ENCODE measurements at places on chromosomes 3 and 15. TPM values are rescaled to one million over a fixed set of nuclear protein-coding genes. Genes with fewer than 3 reads are reported as not detected.

Gene IL5RA
- polyA plus RNA-seq = not detected

- no peak for DNase-seq
Observed at GRCh38 chr15:52540374-52541012, 11.8 kb upstream of the MYO5A start.

Gene RBPMS2
- polyA plus RNA-seq = 55.8 TPM

DNA sequence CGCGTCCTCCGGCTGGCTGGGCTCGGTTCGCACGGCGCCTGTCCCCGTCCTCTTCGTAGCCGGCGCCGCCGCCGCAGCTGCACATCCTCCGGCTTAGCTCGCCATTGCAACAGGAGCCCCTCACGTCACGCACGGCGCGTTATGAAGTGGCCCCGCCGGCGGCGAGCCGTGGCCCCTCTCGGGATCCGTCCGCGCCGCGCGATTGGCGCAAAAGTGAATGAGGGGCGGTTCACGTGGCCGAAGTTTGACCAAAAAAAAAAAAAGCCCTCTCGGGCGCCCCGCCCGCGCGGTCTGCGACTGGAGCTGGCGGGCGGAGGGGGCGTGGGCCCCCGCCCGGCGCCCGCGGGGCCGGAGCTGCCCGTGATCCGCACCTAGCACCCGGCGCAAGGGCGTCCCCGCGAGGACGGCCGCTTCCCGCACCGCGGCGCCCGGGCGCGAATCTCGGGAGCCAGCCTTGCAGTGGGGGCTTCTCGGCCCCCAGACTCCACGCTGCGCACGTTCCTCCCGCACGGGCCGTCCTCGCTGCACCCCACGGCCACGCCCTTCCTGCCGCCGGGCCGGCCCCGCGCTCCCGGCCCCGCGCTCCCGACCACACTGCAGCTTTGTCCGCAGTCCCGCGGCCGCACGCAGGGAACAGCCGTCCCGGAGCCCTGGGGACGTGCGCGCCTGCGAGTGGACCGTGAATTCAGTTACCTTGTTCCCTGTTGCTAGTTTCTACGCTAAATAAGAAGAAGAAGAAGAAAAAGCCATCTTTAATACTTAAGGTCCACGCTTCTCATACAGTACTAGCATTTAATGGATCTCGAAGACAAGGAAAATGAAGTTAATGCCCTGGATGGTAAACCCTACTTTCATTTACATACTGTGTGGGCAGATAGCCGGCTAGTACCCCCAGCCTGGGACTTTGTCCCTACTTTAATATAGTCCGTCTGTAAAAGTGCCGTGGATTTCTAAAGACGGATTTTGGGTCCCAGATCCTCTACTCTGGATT is at the start of gene CHSY1:
CHSY1 (minus strand) TSS at position 219 of the 991 bp plus-strand sequence. CDS start 592 bp downstream, outside the sequence.
- DNase-seq = peak; percentile 80

- DNase-seq = no peak
Observed at GRCh38 chr3:158728061-158728377, 4.2 kb downstream of the RARRES1 start.

Gene B3GNT5
- polyA plus RNA-seq = 1.7 TPM

DNA sequence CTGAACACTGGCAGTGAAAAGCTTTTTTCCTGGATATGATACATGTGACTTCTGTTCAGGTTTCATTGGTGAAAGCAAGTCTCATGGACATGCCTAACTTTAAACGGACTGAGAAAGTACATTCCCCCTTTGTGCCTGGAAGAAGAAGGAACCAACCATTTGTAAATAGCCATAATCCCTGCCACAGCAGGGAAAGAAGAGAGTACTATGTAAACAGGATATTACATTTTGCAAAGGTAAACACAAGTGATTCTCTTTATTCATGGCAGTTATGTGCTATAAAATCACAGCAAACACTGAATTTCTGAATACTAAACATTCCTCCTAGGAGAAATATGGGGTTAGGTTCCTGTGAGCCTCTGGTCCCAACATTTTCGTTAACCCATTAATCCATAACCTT is 46.8 kb downstream of the PRICKLE2 start:
- DNase-seq = no peak

Gene UROC1
- polyA plus RNA-seq = 0.09 TPM

DNA sequence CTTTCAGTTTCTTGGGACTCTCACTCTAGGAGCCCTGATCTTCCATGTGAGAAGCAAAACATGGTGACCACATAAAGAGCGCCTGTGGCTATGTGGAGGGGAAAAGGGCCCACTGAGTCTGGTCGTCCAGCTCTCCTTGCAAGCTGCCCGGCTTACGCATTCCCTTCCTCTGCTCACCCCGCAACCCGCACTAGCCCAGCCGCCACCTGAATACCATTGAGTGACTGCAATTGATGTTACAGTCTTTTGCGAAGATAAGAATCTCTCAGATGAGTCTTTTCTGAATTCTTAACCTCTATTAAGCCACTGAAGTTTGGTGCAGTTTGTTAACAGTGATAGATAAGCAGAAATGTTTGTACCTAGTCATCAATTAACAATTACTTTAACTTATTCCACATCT is 589.0 kb upstream of the DPPA4 start:
- DNase-seq = no peak

Gene DUOXA2
- polyA plus RNA-seq = 0.05 TPM

Gene ERICH6
- polyA plus RNA-seq = not detected

Gene CYP1A2
- not detected for polyA plus RNA-seq

Gene PRICKLE2
- 2.9 TPM for polyA plus RNA-seq

- DNase-seq = peak; percentile 72
Observed at GRCh38 chr3:194134231-194134756, 1.7 kb upstream of the HES1 start.

GRCh38 chr3:84738086-84738485 is 220.7 kb upstream of the CADM2 start:
- DNase-seq = no peak

Gene MCTP2
- 2.9 TPM for polyA plus RNA-seq

GRCh38 chr3:126125341-126125740 is 41.4 kb upstream of the SLC41A3 start:
- DNase-seq = no peak

DNA sequence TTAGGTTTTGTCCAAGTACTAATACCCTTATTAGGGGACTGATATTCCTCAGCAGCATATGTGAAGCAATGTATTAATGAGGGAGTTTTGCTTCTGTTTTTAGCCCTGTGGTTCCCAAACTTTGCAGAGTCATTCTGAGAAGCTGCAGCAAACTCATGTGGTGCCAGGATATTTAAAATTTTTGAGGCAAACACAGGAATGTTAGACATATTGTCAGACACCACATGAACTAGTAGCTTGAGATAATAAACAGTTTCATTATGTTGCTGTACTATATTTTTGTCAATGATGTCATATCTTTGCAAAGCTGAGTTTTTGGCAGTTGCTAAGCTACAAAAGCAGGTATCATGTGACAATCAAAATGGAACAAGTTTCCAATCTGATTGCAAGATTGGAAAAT is 36.6 kb downstream of the ATP6V1A start:
- DNase-seq = no peak

GRCh38 chr3:58772462-58772861 is 105.9 kb upstream of the FAM3D start:
- no peak for DNase-seq

DNA sequence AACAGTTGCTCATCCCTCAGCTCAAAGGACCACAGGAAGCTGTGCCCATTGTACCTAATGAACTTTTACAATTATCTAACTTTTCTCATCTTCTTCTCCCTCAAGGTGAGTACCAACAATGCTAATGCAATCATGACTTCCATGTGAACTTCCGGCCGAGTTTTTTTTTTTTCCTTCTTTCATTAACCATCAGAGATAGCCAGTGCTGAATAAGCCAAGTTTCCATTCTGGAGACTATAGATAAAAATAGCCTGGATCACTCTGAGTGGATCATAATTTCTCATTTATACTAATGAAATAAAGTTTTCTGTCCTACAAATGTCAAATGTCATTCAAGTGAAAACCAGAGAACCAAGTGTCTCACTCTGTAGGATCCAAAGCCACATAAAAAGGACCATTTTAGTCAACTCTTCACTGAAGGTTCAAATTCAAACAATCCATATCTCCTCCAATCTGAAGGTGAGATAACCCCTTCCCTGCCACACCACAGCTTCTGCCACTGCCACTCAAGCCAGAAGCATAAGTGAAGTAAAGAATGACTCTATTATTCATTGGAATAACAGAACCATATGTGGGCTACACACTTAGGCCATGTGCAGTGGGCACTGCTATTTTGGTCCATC is 5.5 kb downstream of the SUMF1 start:
- DNase-seq = no peak

DNA sequence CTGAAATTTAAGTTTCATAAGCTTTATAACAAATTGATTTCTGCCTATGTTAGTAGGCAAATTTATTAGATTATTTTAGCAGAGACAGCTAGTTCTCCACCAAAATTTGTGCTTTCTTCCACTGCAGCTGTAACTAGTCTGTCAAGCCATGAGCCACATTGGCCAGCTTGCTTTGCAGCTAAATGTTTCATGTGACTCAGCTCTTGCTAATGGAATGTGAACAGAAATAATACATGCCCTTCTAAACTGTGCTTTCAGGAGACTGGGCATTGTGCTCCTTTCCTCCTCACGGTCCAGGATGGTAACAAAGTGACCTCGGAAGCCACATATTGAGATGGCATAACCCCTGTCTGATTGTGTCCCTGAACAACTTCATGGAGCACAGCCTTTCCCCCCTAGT is 51.3 kb upstream of the KPNA4 start:
- no peak for DNase-seq

DNA sequence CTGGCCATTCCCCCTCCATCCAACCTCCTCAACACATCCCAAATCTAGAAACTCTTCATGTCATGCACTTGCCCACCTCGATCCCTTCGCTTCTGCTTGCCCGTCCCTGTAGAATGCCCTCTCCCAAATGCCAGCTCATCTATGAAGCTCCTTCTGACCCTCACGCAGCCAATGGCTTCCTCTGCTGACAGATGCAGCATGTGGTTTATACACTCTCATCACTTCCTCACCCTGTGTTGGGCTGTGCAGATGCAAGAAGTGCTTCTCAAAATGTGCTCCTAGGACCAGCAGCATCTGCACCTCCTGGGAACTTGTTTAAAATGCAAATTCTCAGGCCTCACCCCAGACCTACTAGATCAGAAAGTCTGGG is 51.7 kb downstream of the SEMA5B start:
- DNase-seq = no peak

- DNase-seq = no peak
Observed at GRCh38 chr3:134333522-134334181, 40.6 kb downstream of the AMOTL2 start.

Gene THOC7
- 9.0 TPM for polyA plus RNA-seq

Gene GOLGA8M
- not detected for polyA plus RNA-seq

GRCh38 chr3:148226246-148226645 is 471.5 kb upstream of the AGTR1 start:
- DNase-seq = no peak

DNA sequence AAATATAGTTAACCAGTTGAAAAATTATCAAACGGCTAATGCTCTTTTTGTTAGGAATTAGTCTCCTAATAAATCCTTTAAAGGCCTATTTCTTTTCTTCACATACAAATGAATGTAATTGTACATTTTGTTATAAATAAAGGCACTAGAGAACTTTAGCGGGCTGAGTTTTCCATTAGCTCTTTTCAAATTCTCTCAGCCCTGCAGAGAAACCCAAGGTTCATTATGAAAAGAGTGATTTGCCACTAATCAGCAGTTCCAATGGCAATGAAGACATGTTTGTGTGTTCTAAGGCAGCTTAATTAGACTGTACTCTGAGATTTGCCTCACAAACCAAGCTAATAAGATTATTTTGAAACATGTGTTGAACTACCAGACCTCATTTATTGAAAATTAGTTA is 64.6 kb upstream of the P2RY1 start:
- no peak for DNase-seq

DNA sequence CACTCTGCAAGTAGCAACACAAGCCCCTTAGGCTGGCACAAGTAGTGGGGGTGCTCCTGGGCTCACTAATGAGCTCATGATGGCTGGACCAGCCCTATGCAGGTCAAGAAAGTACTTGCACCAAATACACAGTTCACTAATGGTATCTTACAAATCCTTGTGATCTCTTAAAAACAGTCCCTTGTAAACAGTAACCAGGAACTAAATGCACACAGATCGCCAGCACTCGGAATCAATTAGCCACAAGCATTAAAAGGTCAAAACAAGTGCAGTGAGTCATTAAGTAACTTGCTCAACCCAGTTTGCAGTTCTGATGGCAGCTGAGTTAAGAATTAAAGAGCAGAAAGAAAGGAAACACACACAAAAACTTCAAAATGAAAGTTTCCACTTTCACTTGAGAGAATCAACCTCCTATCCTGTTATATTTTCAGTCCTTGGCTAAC is 43.2 kb downstream of the ARHGEF3 start:
- no peak for DNase-seq

DNA sequence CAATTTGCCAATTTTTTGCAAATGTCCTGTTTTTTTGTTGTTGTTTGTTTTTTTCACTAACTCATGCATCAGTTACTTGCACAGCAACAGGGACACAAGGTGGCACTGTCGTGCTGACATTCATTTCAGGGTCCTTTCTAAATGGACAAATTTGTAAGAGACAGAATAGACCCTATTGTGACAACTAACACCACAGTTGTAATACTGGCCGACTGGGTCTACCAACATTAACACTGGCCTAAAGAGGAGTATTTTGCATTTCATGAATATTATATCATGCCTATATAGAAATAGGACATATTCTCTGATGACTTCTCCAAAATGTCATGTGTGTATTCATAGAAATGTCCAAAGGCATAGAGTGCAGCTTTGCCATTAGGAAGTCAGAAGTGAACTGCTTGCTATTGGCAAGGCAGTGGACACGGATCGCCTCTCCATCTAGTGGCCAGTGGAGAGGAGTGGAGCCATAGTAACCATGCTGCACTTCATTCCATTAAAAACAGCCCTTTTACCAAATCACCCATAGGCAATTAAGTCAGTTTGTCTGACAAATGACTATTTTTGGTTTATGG is 54.8 kb downstream of the ZBTB20 start:
- DNase-seq = no peak

DNA sequence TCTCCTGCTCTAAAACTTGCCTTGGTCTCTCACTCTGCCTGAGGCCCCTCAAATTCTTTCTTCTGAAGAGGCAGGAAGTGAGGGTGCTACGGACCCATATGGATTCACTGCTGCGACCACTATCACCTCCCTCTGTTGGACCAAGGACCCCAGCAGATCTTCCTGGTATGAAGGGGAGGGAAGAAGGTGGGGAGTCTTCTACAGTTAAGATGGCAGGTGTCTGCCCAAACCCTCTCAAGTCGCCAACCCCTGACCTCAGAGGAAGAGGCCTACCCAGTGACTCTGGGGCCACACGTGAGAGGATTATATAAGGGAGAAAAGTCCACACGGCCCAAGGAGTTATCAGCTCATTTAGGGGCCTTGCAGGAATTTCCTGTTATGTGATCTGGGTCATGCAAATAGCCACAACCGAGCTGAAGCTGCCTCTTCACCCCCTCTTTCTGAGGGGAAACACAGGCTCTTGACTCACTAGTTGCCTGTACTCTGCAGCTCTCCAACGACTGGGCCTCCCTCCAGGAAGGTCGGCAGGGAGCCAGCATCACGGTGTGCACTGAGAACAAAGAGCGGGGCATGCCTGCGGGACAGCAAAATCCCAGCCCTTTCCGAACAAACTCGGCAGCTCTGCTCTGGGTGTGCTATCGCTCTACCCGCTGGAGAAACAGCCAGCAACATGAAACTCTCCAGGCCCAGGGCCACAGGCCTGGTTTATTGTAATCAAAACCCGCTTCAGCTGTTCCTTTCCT is 116.0 kb downstream of the XXYLT1 start:
- DNase-seq = no peak

GRCh38 chr3:24530471-24530870 is 35.8 kb upstream of the THRB start:
- no peak for DNase-seq

All from H1 (cell line).